A549 (cell line): ENCODE measurements at places on chromosomes 7 and 10. TPM values are rescaled to one million over a fixed set of nuclear protein-coding genes. Genes with fewer than 3 reads are reported as not detected.
A peak's percentile ranks its signal among the peaks of the same experiment; 100 is the strongest.

Gene CTBP2
- 74.9 to 82.4 TPM (median 77.0 TPM) in 3 replicates for polyA plus RNA-seq

Gene LHFPL3
- polyA plus RNA-seq: not detected in 3 replicates

Gene SYT15B
- 1.9 to 2.1 TPM (median 2.0 TPM) in 3 replicates for polyA plus RNA-seq

Gene RSPH10B
- polyA plus RNA-seq: 0.10 to 0.29 TPM (median 0.24 TPM) in 3 replicates

Gene NKX1-2
- 0.03 to 0.08 TPM (median 0.03 TPM) in 3 replicates for polyA plus RNA-seq

Gene SLC18A2
- 0.03 to 0.05 TPM (median 0.03 TPM) in 3 replicates for polyA plus RNA-seq

Gene AOAH
- polyA plus RNA-seq: not detected in 3 replicates

Gene BTBD16
- polyA plus RNA-seq: 0.32 to 0.69 TPM (median 0.35 TPM) in 3 replicates

Gene DIP2C
- polyA plus RNA-seq: 4.2 to 5.5 TPM (median 5.0 TPM) in 3 replicates

Gene ARHGAP21
- 27.8 to 36.1 TPM (median 30.5 TPM) in 3 replicates for polyA plus RNA-seq

Gene CYP3A7
- 0.14 TPM in 1 of 3 replicates, not detected in the others for polyA plus RNA-seq

Gene INHBA
- 0.09 to 0.23 TPM (median 0.20 TPM) in 3 replicates for polyA plus RNA-seq

Gene NCF1
- polyA plus RNA-seq: 0.04 TPM in 1 of 3 replicates, not detected in the others

Gene MMRN2
- 0.33 to 0.54 TPM (median 0.35 TPM) in 3 replicates for polyA plus RNA-seq

Gene PITX3
- 0.09 TPM in 1 of 3 replicates, not detected in the others for polyA plus RNA-seq

Gene PLXDC2
- polyA plus RNA-seq: 0.03 to 0.08 TPM (median 0.07 TPM) in 3 replicates

Gene EIF4EBP2
- 12.2 to 13.0 TPM (median 12.2 TPM) in 3 replicates for polyA plus RNA-seq

GRCh38 chr7:6648815-6649104, 11.6 kb downstream of the ZNF316 start:
- no peak for DNase-seq

GRCh38 chr7:39535720-39536119, 30.5 kb upstream of the YAE1 start:
- no peak for DNase-seq

DNA sequence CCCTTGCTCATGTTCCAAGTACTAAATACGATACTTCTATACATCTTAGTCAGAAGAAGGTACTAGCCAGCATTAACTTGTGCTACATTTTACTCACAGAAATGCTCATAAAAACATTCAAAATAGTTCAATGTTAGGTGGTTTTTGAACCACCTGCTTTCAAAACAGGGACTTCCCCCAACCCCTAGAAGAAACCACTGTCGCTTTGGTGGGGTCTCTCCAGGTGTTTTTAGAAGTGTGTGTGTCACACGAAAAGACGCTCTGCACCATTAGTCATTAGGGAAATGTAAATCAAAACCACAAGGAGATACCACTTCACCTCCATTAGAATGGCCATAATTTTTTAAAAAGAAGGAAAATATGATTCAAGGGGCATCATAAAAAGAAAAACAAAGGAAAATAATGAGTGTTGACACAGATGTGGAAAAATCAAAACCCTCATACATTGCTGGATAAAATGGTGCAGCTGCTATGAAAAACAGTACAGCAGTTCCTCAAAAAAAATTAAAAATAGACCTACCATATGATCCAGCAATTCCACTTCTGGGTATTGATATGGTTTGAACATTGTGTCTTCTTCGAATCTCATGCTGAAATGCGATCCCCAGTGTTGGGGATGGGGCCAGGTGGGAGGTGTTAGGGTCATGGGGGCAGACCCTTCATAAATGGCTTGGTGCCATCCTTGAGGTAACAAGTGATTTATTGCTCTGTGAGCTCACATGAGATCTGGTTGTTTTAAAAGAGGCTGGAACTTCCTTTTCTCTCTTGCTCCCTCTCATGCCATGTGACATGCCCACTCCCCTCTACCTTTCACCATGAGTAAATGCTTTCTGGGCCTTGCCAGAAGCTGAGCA, 74.2 kb downstream of the MALSU1 start:
- DNase-seq: no peak

DNA sequence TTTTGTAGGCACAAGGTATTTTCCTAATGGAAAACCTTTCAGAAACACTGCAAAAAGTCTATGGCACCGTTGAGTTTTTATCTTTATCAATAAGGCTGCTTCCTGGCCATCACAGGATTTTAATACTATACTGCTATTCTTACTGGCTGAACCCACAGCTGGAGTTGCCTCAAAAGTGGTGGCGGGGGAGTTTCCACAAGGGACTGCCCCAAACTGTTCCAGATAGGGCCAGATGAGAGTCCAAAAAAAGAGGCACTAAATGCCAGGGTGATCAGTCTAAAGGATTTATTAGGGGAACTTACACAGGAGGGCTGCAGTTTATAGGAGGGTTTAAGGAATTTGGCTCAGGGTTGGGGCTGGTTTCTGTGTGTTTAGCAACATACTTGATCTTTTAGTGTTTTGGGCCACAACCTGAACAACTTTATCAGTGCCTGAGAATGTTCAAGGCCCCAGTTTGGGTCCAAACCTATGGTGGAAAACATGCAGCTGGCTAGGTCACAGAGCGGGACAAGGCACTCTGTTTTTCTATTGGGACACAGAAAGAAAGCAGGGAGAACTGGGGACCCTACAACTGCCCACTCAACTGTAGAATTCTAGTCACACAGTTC, 41.4 kb downstream of the STAM start:
- DNase-seq: no peak

GRCh38 chr10:102646610-102647442, 2.5 kb downstream of the TRIM8 start:
- DNase-seq: no peak

DNA sequence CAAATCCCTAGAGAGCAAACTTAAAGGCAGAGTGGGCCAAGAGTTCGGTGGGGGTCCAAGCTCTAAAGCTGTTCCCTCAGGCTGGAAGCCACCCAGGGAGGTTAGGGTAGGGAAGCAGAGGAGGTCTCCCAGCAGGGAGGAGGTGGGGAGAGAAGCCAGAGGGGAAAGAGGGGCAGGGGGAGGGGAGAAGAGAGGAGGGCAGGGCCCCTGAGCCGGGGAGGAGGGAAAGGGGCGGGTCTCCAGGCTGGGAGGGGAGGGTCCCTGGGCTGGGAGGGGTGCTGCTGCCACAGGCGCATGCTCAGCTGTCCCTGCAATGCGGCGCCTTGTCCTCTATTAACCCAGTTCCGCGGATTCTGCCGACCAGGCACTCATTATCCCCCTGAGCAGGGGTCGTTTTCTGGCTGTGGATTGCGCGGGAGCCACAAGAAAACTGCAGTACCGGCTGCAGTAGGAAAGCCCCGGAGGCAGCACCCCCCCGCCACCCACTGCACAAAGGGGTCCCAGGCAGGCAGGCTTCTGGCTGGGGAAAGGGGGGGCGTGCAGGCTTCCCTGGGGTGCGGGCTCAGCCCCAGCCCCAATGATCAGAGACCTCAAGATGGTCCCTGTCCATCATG, 49.3 kb downstream of the CAMK2B start:
- DNase-seq: no peak

- DNase-seq: no peak
These were observed 372.4 kb downstream of the SFMBT2 start for GRCh38 chr10:7038416-7038815.

DNA sequence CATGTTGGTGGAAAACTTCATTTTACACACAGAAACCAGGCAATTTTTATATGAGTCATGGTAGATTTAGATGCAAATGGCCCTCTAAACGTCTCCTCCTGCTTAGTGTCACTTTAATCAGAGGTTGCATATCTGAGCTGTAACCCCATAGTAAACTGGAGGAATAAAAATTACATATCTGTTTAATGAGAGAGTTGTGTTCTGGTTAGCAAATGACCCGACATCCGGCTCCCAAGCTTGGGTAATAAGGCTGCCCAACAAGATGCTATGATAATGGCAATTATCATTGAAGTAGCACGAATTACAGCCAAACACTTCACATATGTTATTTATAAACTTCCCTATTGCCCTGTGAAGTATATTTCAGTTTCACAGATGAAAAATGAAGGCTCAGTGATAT, 10.6 kb upstream of the ADAM12 start:
- no peak for DNase-seq

DNA sequence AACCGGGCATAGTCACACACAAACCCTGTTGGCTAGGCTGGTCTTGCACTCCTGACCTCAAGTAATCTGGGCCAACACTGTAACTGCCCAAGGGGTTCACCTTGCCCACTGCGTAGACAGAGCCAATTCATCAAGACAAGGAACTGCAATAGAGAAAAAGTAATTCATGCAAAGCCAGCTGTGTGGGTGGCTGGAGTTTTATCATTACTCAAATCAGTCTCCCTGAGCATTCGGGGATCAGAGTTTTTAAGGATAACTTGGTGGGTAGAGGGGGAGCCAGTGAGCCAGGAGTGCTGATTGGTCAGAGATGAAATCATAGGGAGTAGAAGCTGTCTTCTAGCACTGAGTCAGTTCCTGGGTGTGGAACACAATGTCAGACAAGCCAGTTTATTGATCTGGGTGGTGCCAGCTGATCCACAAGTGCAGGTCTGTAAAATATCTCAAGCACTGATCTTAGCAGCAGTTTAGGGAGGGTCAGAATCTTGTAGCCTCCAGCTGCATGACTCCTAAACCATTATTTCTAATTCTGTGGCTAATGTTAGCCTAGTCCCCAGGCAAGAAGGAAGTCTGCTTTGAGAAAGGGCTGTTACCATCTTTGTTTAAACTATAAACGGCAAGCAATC, 15.6 kb upstream of the FXYD4 start:
- DNase-seq: peak; percentile 82

DNA sequence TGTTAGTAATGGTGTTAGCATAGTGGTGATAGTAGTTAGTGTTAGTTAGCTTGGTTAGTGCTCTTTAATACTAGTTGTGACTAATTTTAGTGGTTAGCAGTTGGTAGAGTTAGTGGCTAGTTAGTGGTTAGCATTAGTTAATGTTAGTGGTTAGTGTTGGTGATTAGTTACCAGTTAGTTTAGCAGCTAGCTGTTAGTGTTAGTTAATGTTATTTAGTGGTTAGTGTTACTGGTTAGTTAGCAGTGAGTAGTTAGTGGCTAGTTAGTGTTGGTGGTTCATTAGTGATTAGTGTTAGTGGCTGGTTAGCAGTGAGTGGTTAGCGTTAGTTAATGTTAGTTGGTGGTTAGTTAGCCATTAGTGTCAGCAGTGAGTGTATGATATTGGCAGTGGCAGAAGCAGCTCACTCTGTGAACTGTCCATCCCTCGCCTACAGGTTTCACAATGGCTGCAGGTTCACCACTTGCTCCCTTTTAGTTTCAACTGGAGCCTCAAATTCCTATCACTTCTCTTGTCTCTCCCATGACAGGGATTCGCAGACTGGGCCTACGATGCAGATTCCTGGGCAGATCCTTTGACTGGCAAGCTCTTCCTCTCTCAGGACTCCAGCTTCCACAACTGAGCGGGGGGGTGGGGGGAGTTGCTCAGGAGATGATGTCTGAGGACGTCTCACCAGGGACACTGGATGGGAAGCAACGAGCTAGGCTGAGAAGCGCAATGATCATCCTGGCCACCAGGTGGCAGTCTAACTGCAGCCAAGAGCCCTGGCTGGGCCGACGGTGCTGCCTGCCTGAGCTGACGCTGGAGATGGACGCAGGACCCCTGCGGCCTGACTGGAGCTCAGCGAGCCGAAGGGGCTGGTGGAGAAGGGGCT, 19.5 kb downstream of the GHRHR start:
- peak; percentile 75 for DNase-seq

DNA sequence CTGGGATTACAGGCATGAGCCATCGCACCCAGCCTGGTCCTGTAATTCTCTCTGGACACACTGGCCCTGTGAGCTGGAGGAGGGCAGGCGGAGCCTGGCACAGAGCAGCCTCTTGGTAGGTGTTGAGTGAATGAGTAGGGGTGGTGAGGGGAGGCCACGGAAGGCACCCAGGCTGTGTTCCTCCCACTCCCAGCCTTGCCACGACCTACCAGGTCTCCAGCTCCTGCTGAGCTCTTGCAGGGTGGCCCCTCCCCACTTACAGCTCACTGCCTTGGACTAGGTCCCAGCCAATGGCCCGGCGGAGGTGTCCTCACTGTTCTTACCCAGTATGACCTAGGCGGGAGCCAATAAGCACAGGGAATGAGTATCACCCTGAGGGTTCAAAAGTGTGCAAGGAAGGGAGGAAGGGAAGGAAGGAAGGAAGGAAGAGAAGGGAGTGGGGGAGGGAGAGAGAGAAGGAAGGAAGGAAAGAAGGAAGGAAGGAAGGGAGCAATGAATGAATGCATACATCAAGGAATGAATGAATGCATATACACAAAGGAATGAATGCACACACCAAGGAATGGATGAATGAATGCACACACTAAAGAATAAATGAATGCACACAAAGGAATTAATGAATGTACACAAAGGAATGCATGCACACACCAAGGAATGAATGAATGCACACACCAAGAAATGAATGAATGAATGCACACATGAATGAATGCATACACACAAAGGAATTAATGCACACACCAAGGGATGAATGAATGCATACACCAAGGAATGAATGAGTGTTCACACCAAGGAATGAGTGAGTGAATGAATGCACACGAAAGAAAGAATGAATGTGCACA, 45.5 kb downstream of the GTF2IRD1 start:
- DNase-seq: no peak

GRCh38 chr7:121313793-121314676, 14.8 kb upstream of the WNT16 start:
- no peak for DNase-seq

- no peak for DNase-seq
These were observed 7.9 kb upstream of the TAF3 start for GRCh38 chr10:7810443-7810842.

- peak; percentile 41 for DNase-seq
These were observed 203.1 kb downstream of the ZMYND11 start for GRCh38 chr10:338171-339037.
